ENCODE measurements at places on chromosomes 3 and 15.

DNA sequence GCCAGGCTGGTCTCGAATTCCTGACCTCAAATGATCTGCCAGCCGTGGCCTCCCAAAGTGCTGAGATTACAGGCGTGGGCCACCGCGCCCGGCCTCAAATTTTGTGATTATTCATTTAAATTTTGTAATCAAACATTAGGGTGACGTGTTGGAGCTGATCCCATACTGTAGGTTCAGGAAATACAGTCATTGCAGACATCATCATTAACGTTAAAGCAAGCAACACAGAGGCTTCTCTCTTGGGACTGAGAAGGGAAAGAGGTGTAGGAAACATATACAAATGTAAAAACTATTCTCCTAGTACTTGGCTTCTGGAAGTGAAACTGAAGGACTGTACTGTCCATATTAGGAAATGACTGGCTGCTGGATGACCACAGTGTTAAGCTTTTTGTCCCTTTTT lies 11.1 kb upstream of the ARID3B start:
- peak; percentile 63 for DNase-seq

DNA sequence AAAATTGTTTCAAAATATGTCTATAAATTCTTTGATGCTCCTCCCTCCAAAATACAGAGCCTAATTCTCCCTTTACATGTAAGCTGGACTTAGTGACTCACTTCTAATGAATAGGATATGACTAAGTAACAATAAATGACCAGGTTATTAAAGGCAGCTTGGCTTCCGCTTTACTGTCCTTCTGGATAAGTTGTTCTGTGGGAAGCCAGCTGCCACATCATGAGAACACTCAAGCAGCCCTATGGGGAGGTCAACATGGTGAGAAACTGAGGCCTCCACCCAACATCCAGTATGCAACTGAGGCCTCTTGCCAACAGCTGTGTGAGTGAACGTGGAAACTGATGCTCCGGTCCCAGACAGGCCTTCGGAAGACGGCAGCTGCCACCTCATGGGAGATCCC lies 247.3 kb upstream of the CHRM5 start:
- DNase-seq = peak; percentile 71

DNA sequence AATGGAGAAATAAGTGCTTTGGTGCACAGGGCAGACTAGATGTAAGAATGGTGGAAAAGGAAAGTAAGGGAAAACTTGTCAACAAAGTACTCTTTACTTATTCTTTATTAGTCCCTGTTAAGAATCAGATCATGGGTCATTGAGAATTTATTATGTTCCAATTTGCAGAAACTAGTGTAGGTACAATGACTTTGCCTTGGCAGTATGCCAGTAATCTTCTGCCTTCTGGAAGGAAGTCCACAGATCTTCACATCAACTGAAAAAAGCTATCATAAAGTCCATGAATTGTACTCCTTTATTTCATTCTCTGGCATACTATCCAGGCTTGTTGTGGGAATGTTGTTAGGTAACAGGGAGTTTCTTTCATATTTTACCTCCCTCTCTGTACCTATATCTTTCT lies 88.2 kb upstream of the FLNB start:
- DNase-seq = no peak

GRCh38 chr15:31261266-31262142 lies 65.1 kb upstream of the KLF13 start:
- no peak for DNase-seq

DNA sequence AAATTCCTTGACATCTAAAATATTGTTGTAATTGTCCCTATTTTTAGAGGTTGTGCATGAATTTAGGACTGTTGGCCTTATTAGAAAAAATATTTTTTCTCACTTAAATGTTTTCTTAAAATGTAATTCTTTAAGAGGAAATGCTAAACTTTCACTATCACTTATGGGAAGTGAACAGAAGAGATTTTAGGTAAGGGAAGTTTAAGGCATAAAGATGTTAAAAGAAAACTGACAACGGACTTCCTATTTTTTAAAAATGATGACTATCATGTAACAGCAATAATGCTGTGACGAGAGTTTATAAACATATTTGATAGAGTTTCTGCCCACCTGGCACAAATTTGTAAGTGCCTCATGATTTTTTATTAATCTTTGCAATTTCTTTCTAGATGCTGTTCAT lies 3.1 kb downstream of the C3orf38 start:
- DNase-seq = no peak

DNA sequence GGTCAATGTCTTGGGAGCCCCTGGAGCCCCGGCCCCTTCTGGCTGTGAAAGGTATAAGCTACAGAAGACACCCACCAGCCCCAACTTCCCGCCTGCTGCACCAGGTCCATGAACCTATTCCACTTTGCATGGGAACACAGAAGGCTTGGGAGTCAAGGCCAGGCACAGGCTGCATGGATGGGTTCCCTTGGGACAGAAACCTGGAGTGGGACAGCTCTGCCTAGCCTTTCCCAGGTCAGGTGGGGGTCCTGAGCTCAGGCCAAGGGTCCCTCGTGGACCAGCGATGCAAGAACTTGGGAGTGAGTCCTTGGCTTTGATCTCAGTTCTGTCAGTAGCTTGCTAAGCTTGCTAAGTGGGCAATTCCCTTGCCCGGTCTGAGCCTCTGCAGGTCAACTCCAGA lies 25.0 kb downstream of the TKT start:
- DNase-seq = no peak

- peak; percentile 6 for DNase-seq
Observed at GRCh38 chr3:41000471-41000870, 198.8 kb upstream of the CTNNB1 start.

- peak; percentile 84 for DNase-seq
Observed at GRCh38 chr3:61783993-61784718, 222.8 kb downstream of the PTPRG start.

DNA sequence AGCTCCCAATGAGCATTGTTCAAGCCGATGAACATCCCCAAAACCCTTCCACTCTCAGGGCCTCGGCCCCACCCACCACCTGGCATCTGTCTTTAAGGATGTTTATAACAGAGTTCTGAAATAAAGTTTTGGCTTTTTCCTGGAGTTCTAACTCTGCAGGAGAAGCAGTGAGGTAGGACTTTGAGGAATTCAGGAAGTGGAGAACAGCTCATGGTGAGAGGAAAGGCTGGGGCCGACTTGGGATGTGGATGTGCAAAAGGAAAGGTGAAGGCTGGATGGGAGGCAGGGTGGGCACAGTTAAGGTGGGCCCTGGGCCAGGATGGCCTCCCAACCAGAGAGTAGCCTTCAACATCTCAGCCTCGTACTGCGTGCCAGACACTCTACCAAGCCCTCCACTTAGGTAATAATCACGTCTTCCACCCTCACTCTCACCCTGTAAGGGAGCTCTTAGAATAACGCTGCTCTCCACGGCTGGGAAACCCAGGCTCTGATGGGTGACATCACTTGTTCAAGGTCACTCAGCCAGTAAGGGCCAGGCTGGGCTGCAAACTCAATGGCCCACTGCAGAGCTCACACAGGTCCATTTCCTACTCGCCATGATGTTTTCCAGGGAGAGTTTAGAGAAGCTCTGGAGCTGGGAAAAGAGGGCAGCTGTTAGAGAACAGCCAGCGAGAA lies 28.5 kb downstream of the LIPC start:
- DNase-seq = no peak

- DNase-seq = no peak
Observed at GRCh38 chr3:189805375-189806067, 174.3 kb downstream of the TP63 start.

DNA sequence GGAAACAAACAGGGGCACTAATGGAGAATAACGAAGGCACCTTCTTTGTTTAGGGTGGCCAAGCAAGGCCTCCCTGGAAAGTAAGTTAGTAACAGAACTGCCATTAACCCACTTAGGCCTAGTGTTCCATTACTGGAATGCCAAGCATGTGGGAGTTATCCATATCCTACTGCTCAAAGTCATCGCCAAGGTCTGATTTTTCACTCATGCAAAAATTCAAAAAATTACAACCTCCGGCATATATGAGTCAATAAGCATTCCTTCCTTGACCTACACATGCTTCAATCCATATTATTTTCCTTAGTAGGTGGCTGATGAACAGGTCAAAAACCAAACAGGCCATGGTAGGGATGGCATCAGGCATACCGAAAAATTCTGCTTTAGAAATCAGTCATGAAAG lies 1097.2 kb downstream of the FHIT start:
- peak; percentile 28 for DNase-seq

- DNase-seq = peak; percentile 21
Observed at GRCh38 chr3:66629982-66630368, 129.2 kb upstream of the LRIG1 start.

- DNase-seq = peak; percentile 39
Observed at GRCh38 chr15:45458746-45459403, 63.7 kb downstream of the SLC30A4 start.

DNA sequence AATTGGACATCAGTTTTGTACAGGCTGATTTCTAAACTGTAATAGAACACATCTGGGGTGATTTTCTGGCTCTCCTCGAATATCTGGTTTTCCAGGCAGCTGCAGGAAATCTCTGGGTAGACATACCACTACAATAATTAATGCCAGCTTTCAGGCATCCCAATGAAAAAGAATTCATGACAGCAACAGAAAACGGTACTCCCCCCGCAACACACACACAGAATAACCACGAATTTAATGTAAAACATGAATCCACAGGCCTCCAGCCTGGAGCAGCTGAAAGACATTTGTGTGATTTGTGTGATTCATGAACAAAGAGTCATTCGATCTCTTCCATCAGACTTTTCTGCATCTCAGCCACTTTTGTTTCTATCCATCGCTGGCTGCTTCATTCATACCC lies 262.2 kb downstream of the MAGI1 start:
- DNase-seq = peak; percentile 97

DNA sequence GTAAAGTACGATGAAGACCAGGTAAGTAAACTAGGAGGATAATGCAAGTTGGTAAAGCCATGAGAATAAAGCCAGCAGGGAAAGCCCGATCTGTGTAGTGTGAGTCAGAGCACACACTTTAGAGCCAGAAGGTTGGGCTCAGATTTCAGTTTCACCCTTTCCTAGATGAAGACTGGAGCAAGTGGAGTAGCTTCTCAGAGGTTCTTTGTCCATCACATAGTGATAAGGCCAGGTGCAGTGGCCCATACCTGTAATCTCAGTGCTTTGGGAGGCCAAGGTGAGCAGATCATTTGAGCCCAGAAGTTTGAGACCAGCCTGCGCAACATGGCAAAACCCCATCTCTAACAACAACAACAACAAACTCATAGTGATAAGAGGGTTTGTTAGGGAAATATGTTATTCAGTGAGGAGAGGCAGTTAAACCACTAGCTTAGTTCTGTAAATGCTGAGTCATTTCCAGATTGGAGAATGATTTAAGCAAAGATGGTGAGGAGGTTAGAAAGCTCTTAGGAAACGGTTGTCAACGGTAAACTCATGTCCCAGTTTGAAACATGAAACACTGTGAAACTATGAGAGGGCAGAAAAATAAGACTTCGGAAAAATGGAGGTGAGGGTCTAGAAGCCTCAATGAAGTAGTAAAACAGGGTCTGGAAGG lies 39.0 kb downstream of the IL12A start:
- DNase-seq = peak; percentile 60

DNA sequence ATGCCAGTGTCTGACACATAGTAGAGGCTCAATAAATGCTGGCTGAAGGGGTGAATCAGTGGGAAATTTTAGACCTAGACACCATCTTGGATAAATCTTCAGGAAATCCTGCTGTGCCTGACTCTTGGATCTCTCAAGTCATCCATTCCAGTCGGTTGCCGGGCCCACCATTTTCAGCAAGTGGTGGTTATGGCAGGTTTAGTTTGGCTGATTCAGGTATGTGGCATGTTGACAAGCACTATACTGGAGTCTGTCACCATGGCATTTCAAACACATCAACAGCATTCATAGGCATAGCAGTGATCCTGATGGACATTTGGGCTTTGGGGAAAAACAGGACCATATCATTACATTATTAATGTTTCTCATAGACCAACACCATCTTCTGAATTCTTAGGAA lies 25.7 kb upstream of the APH1B start:
- DNase-seq = no peak

GRCh38 chr3:159234306-159234705 lies 432.5 kb downstream of the MFSD1 start:
- peak; percentile 70 for DNase-seq

DNA sequence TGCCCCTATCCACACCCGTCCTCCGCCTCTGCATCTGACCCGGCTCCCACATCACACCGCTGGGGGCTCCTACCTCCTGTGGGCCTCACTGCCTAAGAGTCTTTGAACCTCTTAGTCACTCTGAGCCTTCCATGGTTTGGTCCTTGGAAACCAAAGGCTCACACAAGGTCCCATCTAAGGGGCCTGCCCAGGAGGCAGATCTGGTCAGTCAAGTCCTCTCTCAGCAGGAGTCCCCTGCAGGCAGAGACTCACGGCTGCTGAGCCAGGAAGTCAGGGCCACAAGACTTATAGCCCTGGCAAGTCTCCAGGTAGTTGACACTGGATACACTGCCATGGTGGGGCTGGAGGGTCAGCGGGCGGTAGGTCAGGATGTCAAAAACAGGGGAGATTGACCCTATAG lies 31.2 kb upstream of the ALDH1L1 start:
- DNase-seq = no peak

- no peak for DNase-seq
Observed at GRCh38 chr3:170485696-170486095, 67.0 kb downstream of the CLDN11 start.

- DNase-seq = no peak
Observed at GRCh38 chr3:126050050-126050392, 33.9 kb downstream of the SLC41A3 start.

DNA sequence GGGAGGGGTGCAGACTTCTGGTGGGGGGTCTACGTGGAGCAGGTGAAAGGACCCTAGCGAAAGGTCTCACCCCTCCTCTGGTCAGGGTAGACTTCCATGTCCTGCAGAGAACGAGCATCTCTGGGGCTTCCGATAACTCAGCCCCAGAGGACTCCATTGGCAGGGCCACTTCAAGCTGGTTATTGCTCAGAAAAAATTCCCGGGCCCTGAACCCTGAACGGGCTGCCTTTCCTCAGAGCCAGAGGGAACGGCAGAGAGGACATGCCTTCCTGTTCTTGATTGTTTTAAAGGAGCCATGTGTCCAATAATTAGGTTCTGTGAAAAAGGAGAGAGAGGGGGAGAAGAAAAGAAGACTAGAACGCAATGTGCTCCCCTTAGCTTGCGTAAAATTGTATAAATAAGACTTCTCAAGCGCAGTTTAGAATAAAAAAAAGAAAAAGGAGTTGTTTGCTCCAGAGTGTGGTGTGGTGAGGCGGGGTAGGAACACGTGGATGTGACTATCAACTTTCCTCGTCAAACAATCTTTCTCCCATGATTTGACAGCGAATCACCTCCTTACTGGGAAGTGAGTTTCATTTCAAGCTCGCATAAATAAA lies 193.4 kb upstream of the UBE2E1 start:
- peak; percentile 69 for DNase-seq

DNA sequence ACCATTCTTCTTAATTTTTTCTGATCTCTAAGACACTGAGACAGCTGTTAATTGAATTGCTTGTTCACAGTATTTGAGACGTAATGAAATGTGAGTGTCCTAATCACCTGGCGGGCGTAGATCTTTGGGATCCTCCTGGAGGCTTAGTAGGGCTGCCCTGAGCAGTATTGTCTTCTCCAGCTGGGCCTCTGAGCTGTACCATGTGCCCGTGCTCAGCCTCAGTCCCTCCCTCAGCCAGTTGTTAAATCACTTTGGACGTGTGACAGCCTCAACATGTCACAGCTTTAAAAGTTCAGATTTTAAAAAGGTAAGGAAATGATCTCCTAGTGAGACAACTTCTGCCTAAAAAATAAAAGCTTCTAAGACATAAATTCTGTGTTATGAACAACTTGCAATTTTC lies 35.5 kb downstream of the IGF1R start:
- no peak for DNase-seq
